ENCODE measurements at places on chromosomes 7 and 10.

GRCh38 chr7:38702002-38702535 is 70.9 kb upstream of the AMPH start:
- no peak for DNase-seq

DNA sequence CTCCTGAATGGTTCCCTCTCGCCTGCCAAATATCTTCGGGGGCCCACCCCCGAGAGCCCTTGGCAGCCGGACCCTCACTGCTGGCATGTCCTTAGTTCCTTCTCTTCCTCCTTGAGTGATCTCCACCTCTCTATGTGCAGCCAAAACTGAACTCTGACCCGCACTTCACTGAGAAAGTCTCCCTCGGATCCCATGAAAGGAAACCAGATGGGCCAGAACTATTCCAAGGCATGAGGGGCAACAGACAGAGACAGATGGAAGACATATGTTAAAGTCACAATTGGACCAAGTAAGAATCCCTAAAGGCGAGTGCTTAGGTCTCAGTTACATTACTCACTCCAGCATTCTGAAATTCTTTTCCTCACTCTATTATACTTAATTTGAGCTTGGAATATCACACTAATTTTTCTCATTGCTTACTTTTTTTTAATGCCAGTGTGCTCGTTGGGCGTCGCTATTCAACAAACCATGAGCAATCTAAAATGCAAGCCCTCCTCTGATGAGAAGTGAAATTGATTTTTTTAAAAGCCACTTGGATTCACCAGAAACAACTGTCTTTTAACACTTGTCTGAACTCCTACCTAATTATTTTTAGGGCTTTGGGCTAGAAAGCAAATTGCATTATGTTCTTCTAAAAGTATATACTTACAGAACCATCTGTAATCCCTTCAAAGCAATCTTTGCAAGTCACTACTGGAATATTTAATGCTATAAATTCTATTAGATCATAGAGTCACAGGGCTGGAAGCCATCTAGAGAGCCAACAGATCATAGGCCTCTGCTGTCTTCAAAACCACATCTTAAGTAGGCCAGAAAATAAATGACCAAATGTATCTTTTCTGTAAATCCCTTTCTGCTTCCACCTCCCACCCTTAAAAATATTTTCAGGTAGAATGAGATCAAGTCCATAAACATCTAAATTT is 43.3 kb upstream of the EZH2 start:
- no peak for DNase-seq

- DNase-seq = no peak
Measured at GRCh38 chr7:144908943-144909556, 73.2 kb upstream of the TPK1 start.

GRCh38 chr10:126583552-126584200 is 86.8 kb downstream of the C10orf90 start:
- no peak for DNase-seq

- no peak for DNase-seq
Measured at GRCh38 chr10:86734207-86734988, 22.0 kb upstream of the BMPR1A start.

- no peak for DNase-seq
Measured at GRCh38 chr10:96891840-96892239, 59.7 kb downstream of the LCOR start.

DNA sequence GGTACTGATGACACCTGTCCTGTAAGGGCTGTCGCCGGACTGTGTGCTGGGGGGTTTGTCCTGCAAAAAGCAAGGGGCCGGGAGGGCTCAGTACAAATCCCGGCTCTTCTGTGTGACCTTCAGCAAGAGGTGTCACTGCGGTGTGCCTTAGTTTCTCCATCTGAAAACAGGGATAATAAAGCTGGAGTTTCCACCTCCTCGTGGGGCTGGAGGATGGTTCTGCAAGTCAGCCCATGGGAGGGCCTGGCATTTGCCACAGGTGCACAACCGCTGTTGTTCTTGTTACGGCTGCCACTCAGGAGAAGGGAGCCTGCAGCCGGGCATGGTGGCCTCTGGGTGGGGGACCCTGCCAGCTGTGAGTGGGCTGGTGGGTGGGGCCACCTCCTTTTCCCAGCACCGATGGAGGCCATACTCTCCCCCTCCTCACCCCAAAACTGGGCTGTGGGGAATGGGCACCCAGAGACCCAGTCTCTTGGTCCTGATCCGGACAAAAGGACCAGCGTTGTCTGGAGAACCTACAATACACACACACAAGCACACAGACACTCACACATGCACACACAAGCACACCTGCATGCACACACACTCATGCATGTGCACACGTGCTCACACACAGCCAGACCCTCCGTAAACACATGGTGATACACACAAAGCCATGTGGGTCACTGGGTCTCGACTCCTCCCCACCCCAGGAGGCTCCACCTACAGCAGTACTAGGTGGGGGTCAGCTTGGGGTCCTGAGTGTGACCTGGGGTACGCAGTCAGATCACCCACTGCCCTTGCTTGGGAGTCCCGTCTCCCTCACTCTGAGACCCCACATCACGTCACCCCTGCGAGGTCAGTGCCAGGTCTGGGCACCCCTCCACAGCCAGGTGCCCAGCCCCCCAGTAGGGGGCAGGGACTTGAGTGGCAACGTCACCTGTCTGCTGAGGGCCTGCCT is 34.1 kb downstream of the ELFN1 start:
- DNase-seq = no peak

DNA sequence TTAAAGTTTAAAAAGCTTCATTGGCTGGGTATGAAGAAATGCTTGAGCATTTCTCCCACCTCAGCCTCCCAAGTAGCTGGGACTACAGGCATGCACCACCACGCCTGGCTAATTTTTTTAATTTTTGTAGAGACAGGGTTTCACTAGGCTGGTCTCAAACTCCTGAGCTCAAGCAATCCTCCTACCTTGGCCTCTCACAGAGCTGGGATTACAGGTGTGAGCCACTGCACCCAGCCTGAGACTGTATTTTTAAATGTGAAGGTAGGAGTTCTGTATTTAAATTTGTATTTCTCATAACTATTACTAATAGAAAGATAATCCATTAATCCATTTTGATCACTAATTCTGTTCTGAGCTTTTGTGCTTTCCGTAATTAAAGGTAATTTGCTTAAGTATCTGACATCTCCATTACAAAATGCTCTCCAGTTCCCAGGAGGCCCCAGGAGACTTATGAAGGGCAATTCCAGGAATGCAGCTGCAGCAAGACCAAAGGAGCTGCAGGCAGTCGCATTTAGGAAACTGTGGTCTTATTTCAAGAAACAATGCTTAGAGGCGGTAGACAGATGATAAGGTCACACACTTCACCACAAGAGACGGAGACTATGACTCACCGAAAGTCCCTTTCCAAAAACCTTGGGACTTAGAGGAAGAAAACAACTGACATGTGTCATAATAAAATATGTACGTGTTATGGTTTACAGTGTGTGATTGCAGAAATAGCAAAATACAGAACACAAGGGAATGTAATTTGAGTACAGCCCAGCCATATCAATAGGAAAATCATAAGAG is 23.3 kb downstream of the YAE1 start:
- peak; percentile 76 for DNase-seq

DNA sequence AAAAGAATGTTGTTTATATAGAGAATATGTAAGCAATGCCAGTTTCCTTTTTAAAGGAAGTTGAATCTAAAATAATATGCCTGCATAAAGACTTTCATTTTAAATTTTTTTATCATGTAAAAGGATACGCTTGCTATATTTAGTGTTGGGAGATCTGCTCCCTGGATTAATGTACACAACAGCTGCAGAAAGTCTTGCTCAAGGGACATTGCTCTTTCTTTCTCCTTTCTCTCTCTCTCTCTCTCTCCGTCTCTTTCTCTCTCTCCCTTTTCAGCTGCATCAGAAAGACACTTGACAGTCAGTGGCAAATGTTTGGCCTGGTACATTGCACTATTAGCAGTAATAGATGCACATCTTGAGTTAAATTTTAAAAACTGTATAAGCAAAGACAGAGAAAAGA is 739 bp downstream of the MYPN start:
- no peak for DNase-seq

GRCh38 chr10:38094927-38095574 is 914 bp downstream of the ZNF37A start:
- DNase-seq = no peak

DNA sequence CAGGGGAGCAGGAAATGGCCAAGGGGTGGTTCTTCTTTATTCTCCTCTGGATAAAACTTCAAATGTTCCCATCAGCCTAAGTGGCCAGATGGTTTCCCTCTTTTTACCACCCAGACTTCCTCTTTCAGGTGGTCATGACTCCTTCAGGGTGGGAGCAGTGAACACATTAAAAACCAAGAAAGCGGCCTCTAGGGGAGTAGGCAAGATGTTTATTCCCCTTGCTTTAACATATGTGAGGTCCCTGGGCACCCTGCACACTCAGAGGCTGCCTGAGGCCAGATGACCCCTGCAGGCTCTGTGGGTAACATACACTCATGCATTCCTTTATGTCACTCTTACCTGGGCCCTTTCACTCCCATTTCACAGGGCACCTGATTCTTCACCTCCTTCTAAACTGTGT is 357.4 kb downstream of the ABCA13 start:
- DNase-seq = no peak

DNA sequence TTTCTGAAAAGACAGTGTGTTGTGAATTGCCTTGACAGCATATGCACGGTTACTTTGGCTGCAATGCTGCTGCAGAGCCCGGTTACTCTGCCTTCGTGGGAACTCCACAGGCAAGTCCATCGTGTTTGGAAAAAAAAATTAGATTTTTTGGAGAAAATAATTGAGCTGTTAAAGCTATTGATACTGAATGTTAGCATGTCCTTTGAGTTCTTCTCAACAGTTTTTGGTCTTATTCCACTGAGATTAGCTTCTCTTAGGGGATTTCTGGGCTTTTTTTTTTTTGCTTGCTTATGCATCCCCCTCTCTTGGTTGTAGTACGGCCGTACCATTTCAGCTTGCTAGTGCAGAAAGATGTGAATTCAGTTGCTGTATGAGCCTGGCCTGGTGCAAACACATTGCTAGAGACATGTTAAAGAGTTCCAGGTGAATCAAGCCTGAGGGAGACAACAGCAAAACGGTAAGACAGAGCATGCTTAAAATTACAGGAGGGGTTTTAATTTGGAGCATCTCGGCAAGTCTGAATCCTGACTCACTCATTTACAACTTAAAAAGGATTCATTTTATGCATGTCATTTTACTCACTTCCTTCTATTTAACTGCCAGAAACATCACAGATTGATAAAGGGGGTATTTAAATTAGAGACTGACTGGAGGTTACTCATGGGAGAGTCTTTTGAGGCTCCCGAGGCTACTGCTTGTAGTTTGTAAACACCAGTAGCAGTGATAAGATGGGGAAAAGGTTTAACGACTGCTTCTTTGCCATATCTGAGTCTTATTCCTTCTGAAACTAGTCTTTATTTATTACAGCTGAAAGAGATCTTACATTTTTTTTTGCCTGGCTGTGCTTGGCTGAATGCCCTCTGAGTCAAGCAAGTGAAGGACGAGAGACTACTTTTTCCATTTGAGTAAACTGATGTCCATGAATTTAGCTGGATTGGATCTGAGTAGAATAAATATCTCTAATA is 113.7 kb downstream of the CDK14 start:
- DNase-seq = no peak

DNA sequence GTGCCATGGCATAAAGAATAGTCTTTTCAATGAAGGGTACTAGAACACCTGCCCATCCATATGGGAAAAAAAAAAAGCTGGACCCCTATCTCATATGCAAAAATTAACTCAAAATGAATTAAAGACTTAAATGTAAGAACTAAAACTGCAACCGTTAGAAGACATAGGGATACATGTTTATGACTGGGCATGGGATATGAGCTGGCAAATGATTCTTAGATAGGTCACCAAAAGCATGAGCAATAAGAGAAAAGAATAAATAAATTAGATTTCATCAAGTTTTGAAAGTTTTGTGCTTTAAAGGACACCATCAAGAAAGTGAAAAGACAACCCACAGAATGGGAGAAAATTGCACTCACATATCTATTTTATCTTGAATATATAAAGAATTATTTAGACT is 222.0 kb downstream of the ADK start:
- DNase-seq = no peak

GRCh38 chr10:30438021-30438850 is 4.3 kb downstream of the MAP3K8 start:
- DNase-seq = no peak

DNA sequence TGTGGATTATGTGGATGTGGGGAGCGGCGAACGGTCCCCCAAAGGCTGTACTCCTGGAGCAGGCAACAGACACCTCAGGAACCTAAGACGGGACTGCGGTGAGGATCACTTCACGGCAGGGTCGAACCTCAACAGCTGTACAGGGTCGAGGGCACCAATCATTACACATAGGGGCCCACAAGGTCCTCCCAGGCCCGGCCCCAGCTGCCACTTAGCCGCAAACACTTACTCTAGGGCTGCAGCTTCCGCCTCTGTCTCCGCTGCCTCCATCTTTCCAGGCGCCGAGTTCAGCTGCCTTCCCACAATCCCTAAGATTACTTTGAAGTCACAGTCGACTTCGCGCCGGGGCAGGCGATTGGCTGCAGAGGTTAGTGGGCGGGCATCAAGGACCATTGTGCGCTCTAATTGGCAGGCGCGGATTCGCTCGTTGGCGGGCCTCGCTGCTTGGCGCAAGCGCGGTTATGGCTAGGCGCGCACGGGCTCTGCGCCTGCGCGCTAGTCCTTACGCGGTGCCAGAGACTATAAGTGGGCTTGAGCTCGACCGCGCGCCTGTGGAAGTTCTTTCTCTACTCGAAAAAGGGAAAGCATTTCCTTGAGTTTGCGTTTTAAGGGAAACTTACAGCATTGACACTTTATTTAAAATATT is at the start of gene ZWINT:
Gene ZWINT (minus strand): TSS at position 293 of the 646 bp plus-strand sequence. CDS start 23 bp downstream, at position 270.
- DNase-seq = peak; percentile 93

DNA sequence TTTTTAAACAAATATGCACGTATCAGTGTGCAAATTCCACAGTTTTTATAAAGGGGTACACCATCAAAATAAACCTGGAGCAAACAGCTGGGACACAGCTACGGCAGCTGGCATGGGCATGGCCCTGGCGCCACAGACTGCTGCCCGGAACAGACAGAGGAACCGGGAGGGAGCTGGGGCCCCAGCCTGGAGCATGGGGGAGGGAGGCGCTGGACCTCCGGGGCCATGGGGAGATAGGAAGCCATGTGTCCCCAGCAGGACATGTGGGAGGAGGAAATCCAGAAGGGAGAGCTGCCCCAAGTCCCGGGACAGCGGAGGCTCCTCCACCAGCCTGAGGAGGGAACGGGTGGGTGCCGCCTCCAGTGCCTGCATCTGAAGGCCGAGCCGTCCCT is 180.1 kb downstream of the MAD1L1 start:
- no peak for DNase-seq

DNA sequence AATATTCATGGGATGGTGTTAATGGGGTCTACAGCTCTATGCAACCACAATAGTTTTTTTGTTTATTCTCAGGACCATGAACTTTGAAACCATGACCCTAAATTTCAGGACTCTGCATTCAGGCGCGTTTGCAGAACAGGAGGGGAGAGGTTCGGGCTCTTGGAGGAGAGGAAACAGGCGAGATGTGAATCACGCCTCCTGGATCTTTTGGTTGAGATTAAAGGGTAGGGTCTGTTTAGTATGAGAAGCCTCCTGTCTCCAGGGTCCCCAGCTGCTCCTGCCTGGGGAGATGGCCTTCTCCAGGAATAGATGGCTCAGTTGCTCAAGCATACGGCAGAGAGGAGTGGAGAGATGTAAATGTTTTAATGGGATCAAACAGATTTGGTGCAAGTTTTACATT is 18.2 kb downstream of the TLL2 start:
- DNase-seq = no peak

GRCh38 chr10:117553815-117554172 is 11.2 kb downstream of the EMX2 start:
- no peak for DNase-seq

GRCh38 chr7:25028370-25029021 is 48.5 kb upstream of the OSBPL3 start:
- peak; percentile 100 for DNase-seq

- DNase-seq = peak; percentile 39
Measured at GRCh38 chr10:47047577-47048525, 136.6 kb downstream of the PTPN20 start.

GRCh38 chr10:1179346-1180070 is 123.3 kb downstream of the WDR37 start:
- DNase-seq = no peak
